ENCODE measurements at places on chromosomes 11 and 22. TPM values are rescaled to one million over a fixed set of nuclear protein-coding genes. Genes with fewer than 3 reads are reported as not detected.

DNA sequence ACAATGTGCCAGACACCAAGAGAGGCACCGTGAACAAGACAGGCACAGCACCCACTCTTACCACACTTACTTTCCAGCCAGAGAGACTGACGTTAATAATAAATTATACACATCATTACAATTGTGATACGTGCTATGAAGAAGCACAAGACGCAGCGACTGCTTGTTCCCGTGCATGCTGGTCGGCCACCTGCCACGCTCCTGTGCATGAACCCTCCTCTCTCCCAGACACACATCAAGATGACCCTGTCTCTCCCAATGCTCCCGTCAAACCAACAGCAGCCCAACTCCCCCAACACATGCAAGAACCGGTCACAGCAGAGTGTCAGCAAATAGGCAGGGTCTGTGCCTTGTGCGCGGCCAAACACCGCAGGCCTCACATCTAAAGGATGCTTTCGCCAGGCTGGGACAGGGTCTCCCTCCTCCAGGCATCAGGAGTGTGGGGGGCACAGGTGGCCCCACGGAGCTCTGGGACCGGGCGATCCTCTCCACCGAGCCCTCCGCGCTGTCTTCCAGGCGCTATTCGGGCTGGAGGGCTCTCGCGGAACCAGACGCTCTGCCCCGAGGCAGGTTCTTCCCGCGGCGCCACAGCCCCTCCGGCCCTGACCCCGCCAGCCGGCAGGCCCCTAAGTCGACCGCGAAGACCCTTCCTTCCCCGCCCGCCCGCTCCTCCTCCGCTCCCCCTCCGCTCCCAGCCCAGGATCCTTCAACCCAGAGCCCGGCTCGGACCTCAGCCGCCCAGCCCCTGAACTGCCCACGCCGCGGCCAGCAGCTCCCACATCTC is 533 bp downstream of the SERGEF start:
- peak overlapping the region; percentile 88 for H3K27ac ChIP-seq
- peaks cover 7% of the 10 kb centered on the region for H3K27me3 ChIP-seq
- peaks cover 18% of the 10 kb centered on the region for H3K4me1 ChIP-seq
- no peaks in the 10 kb centered on the region for H3K36me3 ChIP-seq
- peak; percentile 56 for DNase-seq

The JHY gene
- 2.9 TPM for total RNA-seq

DNA sequence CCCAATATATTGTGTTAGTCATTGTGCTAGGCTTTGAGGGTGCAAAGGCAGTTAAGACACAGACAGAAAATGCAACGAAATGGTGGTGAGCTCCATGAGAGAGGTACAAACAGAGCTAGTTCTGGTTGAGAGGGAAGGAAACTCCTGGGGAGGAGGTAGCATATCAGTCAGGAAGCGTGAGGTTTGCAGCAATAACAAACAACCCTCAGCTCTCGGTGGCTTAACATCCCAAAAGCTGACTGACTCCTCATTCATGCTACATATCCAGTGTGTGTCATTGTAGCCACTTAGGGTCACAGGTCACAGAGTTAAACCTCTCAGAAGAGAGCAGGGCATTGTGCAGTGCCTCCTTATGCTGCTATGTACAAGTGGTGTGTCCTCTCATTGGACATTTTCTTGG is 1.7 kb upstream of the ST14 start:
- peaks cover 12% of the 10 kb centered on the region for H3K27me3 ChIP-seq
- H3K4me3 ChIP-seq: no peak overlapping the region
- H3K27ac ChIP-seq: no peak overlapping the region

The OR51B2 gene
- not detected for total RNA-seq

DNA sequence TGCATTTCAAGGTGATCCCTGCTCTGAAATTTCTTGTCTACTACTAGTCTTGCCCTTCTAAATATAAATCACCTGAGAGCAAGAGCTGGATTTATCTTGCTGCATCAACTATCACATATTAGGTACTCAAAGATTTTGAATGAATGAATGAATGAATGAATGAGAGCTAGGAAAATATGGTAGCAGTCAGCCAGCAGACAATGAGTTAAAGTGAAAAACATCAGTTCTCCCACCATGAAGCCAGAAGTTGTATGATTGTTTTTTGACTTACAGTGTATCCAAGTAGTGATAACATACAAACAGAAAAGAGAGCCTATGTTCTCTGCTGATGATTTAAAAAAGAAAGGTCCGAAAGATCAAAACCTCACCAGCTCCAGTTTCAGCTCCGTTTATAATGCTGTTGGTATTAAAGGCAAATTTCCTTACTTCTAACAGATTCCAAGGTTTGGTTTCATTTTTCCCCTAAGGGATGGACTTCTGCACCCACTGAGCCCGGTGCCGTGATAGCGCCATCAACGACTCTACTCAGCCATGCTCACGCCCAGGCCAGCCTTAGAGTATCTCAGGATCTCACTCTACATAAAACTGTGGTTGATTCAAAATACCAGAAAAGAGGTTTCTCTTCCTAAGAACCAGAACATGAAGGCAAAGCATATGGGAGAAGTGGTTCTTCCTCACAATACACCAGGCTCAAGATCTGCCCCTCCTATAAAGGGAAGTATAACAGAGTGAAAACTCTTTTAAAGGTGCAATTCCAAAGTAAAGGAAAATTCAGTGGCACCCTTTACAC is 92.0 kb downstream of the SGSM3 start:
- DNase-seq: no peak
- no peak overlapping the region for H3K27ac ChIP-seq
- H3K36me3 ChIP-seq: peaks cover 9% of the 10 kb centered on the region
- H3K4me3 ChIP-seq: no peak overlapping the region

DNA sequence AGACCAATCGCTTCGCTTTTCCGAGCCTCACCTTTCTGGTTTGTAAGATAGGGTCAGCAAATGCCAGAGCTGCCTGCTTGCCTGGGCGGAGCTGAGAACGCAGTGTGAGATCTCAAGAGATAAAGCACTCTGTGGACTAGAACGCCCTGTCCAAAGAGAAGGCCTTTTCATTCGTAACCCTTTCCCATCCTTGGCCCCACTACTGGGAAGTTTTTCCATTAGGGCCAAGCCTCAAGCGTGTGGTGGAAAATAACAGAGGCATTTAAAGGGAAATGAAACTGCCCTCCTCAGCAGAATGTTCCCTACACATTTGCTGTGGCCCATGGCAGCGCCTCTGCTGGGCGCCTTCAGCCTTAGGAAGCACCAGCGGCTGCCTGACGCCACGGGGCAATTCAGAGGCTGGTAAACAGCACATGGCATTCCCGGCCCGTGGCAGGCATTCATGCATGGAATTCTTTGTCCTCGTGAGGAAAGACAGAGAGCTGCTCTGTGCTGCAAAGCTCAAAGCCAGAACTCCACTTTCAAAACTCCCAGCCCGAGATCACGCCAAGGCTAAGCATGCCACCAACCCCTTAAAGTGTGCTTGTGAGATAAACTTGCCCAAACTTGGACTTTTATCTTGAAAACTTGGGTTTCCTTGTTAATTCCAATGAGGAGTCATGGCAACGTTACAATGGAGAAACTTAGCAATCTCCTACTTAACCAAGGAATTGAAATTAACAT is 38.1 kb downstream of the AHNAK start:
- H3K4me1 ChIP-seq: peaks cover 13% of the 10 kb centered on the region
- H3K27ac ChIP-seq: no peak overlapping the region
- peaks cover 10% of the 10 kb centered on the region for H3K27me3 ChIP-seq
- peak; percentile 46 for DNase-seq

The UNC93B1 gene
- total RNA-seq: 0.86 TPM

GRCh38 chr11:93051186-93051585 is 81.7 kb downstream of the MTNR1B start:
- no peak overlapping the region for H3K4me3 ChIP-seq
- no peaks in the 10 kb centered on the region for H3K4me1 ChIP-seq
- H3K27ac ChIP-seq: no peak overlapping the region
- no peak for DNase-seq
- H3K27me3 ChIP-seq: no peaks in the 10 kb centered on the region

DNA sequence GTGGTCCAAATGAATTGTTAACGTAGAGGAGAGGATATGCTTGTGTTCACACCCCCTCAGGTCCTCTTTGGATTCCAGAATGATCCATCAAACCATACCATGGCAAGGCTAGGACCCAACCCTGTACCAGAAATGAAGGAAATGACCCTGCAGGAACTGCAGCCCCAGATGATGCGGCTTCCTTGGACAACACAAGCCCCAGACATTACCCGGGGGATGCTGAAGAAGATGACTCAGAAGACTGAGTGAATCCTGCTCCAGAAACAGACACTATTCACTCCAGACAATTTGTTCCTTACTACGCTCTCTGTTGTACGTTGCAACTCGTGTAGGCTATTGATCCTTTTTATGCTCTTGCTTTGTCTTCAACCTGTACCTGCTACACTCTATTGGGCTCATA is 15.2 kb upstream of the MTMR2 start:
- H3K4me3 ChIP-seq: no peak overlapping the region
- no peaks in the 10 kb centered on the region for H3K27me3 ChIP-seq
- DNase-seq: no peak
- no peak overlapping the region for H3K27ac ChIP-seq
- peaks cover 8% of the 10 kb centered on the region for H3K36me3 ChIP-seq

The PANX2 gene
- total RNA-seq: 1.8 TPM

- no peak overlapping the region for H3K27ac ChIP-seq
- H3K27me3 ChIP-seq: no peaks in the 10 kb centered on the region
- peaks cover 12% of the 10 kb centered on the region for H3K4me1 ChIP-seq
- no peak overlapping the region for H3K4me3 ChIP-seq
- no peak for DNase-seq
- peaks cover 13% of the 10 kb centered on the region for H3K36me3 ChIP-seq
These were observed 77.7 kb downstream of the TRIM44 start for GRCh38 chr11:35740061-35740799.

The CNGA4 gene
- total RNA-seq: not detected
